ENCODE measurements at places on chromosomes 12 and 14.

DNA sequence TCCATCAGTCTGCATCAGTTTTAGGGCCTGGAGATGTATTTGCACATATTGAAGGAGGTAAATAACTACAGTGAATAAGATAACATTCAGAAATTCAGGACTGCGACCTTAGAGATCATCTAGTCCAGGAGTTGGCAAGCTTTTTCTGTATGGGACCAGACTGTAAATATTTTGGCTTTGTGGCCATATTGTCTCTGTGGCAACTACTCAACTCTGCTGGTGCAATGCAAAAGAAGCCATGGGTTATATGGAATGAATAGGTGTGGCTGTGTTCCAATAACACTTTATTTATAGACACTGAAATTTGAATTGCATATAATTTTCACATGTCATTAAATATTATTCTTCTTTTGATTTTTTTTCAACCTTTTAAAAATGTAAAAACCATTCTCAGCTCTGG, 156.6 kb downstream of the METTL25 start:
- no peak for DNase-seq

DNA sequence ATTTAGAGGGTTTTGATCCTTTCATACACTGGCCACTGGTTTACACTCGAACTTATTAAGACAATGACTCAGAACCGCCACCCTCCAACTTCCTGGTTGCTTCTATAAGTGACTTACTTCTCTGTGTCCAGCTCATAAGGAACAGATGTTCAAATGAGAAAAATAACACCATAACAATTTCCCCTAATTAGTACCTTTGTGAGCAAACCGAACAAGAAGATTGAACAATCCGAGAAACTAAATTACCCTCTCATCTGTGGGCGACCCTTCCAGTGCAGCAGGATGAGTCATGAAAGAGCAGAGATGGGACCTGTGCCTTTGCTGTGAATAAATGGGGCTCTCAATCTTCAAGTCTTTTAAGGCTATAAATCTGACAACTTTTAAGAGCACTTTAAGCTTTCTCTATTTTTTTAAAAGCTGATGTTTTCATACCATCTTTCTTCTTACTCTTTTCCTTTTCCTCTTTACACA, 146.8 kb upstream of the RASSF8 start:
- no peak for DNase-seq

GRCh38 chr12:48973941-48974673, 2.6 kb upstream of the WNT10B start:
- DNase-seq, result no peak

GRCh38 chr12:52126050-52126604, 46.6 kb downstream of the SMIM41 start:
- no peak for DNase-seq

DNA sequence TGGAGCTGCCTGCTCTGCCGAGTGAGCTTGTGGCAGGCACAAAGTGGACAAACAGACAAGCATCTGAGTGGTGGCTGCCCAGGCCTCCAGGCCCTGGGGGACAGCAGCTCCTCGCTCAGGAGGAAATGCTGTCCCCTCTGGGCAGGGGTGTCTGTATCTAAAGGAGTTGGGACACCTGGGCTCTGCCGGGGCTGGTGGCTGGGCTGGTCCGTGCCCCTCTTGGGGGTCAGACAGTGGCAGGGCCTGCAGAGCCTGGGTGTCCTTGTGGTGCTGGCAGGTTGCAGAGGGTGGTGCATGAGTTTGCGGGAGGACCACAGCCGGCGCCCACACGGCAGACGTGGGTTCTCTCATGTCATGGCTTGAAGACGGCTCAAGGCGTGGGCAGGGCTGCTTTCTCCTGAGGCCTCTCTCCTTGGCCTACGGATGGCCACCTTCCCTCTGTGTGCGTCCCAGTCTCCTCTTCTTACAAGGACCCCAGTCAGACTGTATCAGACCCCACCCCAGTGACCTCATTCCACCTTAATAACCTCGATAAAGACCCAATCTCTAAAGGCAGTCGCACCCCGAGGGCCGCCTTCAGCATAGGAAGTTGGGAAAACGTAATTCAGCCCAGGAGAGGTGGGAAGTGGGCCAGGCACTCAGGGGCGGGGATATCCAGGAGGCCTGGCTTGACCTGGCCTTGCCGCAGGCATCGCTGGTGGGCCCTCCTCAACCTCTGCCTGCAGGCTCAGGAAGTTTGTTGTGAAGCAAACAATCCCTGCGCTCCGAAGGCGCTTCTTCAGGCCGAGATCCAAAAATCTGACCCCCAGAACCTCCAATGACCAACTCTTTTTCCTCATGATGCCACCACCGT, 110.0 kb downstream of the KIF26A start:
- no peak for DNase-seq

- DNase-seq, result peak; percentile 60
These were observed 58.7 kb upstream of the GZMB start for GRCh38 chr14:24692382-24693352.

GRCh38 chr12:101803978-101804377, 26.8 kb downstream of the GNPTAB start:
- DNase-seq, result no peak

DNA sequence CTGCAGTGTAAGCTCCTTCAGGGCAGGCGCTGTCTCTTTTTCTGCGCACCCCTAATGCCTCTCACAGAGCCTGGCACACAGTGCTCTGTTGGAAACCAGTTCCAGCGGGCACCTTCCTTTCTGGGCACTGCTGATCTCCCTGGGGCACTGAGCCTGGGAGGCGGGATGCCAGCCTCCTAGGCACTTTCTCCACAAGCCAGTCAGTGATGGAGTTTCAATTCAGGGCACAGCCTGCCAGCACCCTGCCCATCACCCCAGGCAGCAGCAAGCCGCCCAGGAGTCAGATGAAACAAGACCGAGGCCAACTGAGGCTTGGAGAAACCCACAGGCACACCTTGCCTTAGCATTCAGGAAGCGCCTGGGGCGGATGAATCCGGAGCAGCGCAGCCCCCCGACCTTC, 5.7 kb upstream of the CTDSP2 start:
- no peak for DNase-seq

DNA sequence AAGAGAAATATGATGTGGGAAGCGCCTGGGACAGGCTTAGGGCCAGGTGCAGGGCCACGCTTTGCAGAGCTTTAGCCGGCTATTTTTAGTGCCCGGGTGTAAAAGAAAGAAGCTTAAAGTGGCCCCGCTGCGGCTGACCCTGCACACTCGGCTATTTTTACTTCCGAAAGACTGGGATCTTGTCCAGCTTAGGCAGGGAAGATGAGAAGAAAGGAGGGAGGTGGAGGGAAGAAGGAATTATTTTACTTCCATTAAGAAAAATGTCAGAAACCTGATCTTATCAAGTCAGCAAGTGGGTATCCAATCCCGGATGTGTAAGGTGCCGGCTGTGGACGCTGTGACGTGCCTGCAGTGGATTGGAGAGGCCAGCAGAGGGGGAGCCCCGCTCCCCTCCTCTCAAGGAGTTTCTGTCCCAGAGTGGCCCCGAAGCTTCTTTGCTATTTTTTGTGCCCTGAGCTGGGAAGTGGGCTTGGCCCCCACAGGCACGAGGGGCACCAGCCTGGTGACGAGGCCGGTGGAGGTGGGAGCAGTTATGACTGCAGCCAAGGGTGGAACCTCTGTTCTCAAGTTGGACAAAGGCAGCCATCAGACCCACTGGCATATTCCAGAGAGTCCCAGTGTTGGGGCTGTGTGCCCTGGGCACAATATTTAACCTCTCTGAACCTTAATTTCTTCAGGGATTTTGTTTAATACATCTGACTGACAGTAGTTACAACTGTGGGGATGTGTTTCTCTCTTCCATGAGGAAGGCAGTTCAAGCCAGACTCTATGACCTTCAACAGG, 97.7 kb downstream of the ESRRB start:
- DNase-seq, result no peak

DNA sequence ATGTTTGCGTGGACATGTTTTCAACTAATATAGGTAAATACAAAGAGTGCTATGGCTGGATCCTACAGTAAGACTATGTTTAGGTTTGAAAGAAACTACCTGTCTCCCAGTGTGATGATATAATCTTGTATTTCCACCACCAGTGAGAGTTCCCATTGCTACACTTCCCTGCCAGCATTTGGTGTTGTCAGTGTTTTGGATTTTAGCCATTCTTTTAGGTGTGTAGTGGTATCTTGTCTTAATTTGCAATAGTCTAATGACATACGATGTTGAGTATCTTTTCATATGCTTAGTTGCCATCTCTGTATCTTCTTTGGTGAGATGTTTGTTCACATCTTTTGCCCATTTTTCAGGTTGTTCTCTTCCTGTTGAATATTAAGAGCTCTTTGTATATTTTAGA, 103.5 kb downstream of the RALGAPA1 start:
- no peak for DNase-seq

- no peak for DNase-seq
These were observed 22.8 kb downstream of the RAB35 start for GRCh38 chr12:120093592-120094355.

- DNase-seq, result no peak
These were observed 70.7 kb downstream of the PPHLN1 start for GRCh38 chr12:42396473-42397259.

GRCh38 chr14:92794547-92794941, 439 bp downstream of the GOLGA5 start:
- no peak for DNase-seq

GRCh38 chr14:95300002-95300696, 19.6 kb downstream of the CLMN start:
- DNase-seq, result no peak
